ENCODE measurements at places on chromosomes 12 and 14. TPM values are rescaled to one million over a fixed set of nuclear protein-coding genes. Genes with fewer than 3 reads are reported as not detected.

The PGF gene
- total RNA-seq = 16.8 TPM

The TUNAR gene
- 7.4 TPM for total RNA-seq

The PAX9 gene
- 6.3 TPM for total RNA-seq

The BORCS5 gene
- 20.1 TPM for total RNA-seq

The RTL1 gene
- 1.5 TPM for total RNA-seq

The TSPAN8 gene
- 33.7 TPM for total RNA-seq

The CAPS2 gene
- 4.1 TPM for total RNA-seq

The KRT2 gene
- total RNA-seq = not detected

The EXOC3L4 gene
- total RNA-seq = 4.1 TPM

The PSEN1 gene
- total RNA-seq = 58.9 TPM

The CLEC12A gene
- 0.50 TPM for total RNA-seq

The KRT83 gene
- total RNA-seq = not detected

The KRT78 gene
- 29.1 TPM for total RNA-seq

The EML5 gene
- total RNA-seq = 2.6 TPM

The DDN gene
- total RNA-seq = 8.8 TPM

The KRT86 gene
- 0.14 TPM for total RNA-seq

The TRPV4 gene
- 3.1 TPM for total RNA-seq

The SLC6A15 gene
- total RNA-seq = 14.8 TPM

The TUBA1B gene
- 1,458 TPM for total RNA-seq

The COX8C gene
- not detected for total RNA-seq

The DPPA3 gene
- total RNA-seq = not detected

The CD9 gene
- 120 TPM for total RNA-seq

The ZNF385A gene
- 47.3 TPM for total RNA-seq

The OR4E2 gene
- not detected for total RNA-seq

The BHLHE41 gene
- 5.8 TPM for total RNA-seq

The CLEC1B gene
- total RNA-seq = not detected

The LTBP2 gene
- total RNA-seq = 1.1 TPM

The NOXRED1 gene
- total RNA-seq = 0.46 TPM

The INHBE gene
- 0.29 TPM for total RNA-seq

The PPP2R5E gene
- 50.8 TPM for total RNA-seq

The SLC15A4 gene
- total RNA-seq = 28.8 TPM

The NANOG gene
- not detected for total RNA-seq

The CDH24 gene
- 7.9 TPM for total RNA-seq

The C12orf75 gene
- 43.1 TPM for total RNA-seq

The MIA2 gene
- 23.5 TPM for total RNA-seq

The C12orf54 gene
- not detected for total RNA-seq

The PKP2 gene
- 29.5 TPM for total RNA-seq

The GALNT9 gene
- total RNA-seq = 1.6 TPM

The CCDC184 gene
- total RNA-seq = 0.98 TPM

The GRIN2B gene
- 1.6 TPM for total RNA-seq

The GPRC5D gene
- not detected for total RNA-seq

The CAPZA3 gene
- total RNA-seq = not detected

The TMTC1 gene
- 48.7 TPM for total RNA-seq
